NCI-H1694 treated with DMSO at 0.1 percent for 48 hours (cell line): ENCODE measurements at places on chromosomes 6 and 20.
A peak's percentile ranks its signal among the peaks of the same experiment; 100 is the strongest.

DNA sequence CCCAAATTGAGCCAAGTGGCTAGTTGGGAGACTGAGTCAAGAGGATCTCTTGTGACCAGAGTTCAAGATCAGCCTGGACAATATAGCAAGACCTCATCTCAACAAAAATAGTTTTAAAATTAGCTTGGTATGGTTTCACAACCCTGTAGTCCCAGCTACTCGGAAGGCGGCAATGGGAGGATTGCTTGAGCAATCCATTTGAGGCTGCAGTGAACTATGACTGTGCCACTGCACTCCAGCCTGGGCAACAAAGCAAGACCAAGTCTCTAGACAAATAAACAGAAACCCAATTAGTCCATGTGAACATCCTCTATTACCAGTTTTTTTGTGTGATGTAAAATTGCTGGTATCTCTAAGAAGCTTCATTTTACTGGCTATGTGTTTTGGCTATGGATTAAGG lies 106.2 kb downstream of the TULP4 start:
- no peak for DNase-seq

- peak; percentile 85 for DNase-seq
Measured at GRCh38 chr6:16331384-16332174, 93.2 kb downstream of the GMPR start.

- no peak for DNase-seq
Measured at GRCh38 chr6:72855471-72855870, 233.6 kb downstream of the KCNQ5 start.

DNA sequence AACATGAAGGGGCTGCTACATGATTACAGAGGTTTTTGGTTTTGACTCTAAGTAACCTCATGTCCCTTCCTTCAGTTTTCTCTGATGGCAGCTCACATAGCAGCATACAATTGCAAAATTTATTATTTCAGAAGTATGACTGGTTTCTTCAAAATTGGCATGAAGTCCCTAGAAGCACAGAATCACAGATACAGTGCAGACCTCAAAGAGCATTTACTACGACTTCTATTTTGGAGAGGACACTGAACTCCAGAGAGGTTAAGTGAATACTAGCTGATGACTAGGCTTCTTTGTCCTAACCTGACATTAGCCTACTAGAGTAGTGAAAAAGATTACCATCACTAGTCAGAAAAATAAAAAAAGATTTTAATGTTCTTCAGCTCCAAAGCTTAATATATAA lies 664.3 kb downstream of the RFPL4B start:
- DNase-seq, result no peak

GRCh38 chr20:61724376-61724775 lies 341.3 kb downstream of the TAF4 start:
- no peak for DNase-seq

GRCh38 chr20:33233129-33233774 lies 2.5 kb upstream of the BPIFA1 start:
- peak; percentile 72 for DNase-seq

GRCh38 chr6:117494694-117495318 lies 12.3 kb downstream of the DCBLD1 start:
- DNase-seq, result no peak

DNA sequence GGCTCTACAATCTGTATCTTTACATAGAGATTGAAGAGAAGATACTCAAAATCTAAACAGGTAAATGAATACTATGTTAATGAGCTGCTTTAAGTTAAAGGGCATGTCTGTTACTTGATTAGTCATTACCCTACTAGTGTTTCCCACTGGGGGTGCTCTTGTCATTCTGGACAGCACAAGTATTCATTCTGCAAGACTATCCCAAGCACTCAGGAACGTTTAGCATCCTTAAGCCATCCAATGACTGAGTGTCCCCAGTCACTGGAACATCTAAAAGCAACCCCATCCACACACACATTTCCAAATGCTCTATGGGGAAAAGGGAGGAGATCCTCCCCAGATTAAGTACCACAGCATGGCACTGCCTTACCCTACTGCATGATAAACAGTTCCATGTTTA lies 25.7 kb downstream of the EZR start:
- DNase-seq, result peak; percentile 8

DNA sequence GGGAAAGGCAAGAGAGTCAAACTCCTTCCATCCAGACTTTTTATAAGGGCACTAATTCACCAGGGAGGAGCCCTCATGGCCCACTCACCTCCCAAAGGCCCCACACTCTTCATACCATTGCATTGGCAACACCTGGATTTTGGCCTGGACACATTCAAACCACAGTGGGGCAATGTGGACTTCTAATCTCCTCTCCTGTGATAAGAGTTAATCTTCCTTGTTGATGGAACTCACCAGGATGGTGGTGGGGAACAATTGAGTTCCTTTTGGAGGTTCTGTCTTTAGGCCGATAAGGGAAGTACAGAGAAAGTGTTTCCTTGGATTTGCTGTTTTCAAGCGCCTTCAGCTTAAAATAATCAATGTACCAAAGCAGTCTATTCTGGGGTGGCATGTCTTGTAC lies 268.7 kb downstream of the CD83 start:
- DNase-seq, result no peak

DNA sequence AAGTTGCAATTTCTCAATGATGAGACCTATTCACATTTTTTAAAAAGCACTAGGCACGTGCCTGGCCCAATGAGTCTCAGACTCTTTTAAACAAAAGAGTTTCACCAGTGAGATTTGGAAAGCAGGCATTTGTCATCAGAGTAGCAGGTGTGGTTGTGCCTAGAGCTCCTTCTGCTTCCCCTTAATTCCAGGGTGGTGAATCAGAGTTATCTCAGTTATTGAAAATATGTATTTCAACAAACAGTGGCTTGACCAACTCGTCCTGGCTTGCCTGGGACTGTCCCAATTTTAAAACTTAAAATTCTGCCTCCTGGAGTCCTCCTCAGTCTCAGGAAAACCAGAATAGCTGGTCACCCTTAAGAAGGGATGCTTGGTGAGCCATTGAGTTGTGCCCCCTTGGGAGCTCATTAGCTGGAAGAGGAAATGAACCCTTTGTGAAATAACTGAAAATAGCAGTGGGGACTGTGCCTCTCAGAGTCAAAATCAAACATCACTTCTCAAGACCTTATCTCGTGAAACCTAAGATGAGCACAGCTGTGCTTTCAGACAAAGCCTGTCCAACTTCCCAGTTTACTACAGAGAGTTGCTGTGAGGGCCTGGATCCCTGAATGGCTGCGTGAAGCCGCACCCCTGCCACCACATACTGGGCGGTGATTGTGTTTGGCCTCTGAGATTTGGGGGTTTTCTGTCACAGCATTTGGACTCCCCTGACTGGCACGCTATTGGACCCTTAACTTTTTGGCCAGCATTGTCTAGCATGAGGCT lies 116.3 kb downstream of the ANKRD60 start:
- peak; percentile 6 for DNase-seq

DNA sequence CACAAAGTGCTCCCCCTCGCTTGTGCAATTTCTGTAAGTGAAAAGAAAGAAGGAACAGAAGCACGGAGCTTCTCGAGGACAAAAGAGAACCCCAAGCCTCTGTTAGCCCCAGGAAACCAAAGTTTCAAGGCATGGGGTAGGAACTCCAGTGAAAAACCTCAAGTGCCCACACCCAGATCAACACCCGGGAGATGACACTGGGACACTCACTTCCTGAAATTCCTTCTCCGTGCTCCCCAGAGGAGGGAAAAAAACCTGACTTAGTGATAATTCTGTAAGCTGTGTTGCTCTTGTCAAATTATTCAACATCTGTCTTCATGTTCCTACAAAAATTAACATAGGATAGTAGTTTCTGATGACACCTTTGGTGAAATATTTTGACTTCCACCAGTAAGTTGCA lies 4.6 kb downstream of the MDGA1 start:
- no peak for DNase-seq

- DNase-seq, result no peak
Measured at GRCh38 chr6:25263657-25264056, 15.5 kb upstream of the CARMIL1 start.

- DNase-seq, result no peak
Measured at GRCh38 chr20:49982072-49982345, 771 bp upstream of the SNAI1 start.

DNA sequence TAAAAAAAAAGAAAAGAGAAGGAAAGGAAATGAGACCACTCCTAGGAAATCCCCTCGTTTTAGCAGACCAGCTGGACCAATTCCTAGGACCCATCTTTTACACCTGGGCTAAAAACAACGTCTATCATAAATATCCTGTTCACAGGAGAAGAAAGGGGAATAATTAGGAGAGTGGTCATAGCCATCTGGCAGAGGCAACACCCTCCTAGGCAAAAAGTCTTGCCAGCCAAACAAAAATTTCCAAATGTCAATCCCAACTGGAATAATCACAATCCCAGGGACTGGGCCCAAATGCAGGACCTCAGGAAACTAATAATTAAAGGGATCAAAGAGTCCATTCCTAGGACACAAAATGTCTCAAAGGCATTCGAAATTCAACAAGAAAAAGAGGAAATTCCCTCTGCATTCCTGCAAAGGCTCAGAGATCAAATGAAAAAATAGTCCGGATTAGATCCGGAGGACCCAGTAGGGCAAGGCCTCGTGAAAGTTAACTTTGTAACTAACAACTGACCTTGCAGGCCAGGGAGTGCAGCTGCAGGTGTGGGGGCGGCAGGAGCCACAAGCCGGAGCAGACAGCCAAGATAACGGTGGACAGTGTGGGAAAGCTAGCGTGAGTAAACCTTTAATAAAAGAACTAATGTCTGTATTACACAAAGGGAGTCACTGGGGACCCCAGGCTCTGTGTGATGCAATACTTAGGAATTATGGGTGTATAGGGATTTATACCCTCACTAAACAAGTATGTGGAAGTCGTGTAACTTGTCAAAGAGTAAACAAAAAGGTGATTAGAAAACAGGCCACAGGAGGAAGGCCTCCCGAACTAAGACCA lies 11.7 kb downstream of the LCA5 start:
- no peak for DNase-seq

- no peak for DNase-seq
Measured at GRCh38 chr6:24492475-24492874, 2.3 kb upstream of the ALDH5A1 start.

DNA sequence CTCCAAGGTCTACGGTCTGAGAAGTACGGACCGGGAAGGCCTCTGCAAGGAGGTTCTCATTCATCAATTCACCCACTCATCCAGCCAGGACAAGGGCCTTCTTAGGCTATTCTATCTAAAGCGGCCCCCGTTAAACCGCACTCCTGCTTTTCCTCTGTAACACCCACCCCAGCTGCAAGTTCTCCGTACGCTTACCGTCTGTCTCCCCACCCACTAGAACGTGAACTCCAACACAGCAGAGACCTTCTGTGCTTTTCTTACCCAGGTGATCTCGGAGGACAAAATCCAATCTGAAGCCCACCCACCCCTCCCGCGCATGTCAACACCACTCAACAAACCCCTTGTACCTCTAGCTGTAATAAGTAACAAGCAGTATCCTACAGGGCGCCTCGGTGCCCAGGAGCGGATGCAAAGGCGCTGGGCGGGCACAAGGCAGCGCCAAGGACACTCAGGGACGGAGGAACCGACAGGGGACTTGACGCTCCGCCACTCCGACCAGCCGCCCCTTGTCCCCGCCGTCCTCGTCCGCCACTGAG lies 351 bp downstream of the AURKA start:
- DNase-seq, result no peak

- peak; percentile 2 for DNase-seq
Measured at GRCh38 chr6:122838060-122838780, 49.2 kb downstream of the SMPDL3A start.

GRCh38 chr6:147821295-147821897 lies 312.9 kb downstream of the SAMD5 start:
- DNase-seq, result no peak
